ENCODE measurements at places on chromosomes 12 and 14.

DNA sequence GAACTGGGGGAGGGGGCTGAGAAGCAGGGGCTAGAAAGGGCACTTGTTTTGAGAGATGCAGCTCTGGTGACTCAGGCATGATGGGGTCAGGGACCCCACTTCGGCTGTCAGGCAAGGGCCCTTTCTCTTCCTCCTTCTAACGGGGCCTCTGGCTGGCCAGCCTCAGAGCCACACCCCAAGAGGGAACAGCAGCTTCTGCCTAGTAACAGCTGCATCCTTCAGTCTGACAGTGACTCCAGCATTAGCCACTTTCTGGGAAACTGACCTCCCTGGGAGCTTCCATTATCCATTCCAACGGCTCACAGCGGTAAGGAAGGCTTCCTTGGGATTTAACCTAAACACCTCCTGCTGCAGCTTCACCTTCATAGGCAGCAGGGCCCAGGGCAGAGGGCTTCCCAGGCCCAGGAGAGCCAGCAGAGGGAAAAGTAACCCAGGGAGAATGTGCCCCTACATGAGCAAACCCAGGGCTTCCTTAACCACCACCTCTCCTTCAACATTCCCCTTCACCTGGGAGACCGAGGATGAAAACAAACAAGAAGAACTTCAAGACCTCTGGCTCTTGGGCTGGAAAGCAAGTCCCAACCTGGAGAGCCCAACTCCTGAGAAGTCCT, 2.7 kb downstream of the NCKAP5L start:
- DNase-seq: no peak

DNA sequence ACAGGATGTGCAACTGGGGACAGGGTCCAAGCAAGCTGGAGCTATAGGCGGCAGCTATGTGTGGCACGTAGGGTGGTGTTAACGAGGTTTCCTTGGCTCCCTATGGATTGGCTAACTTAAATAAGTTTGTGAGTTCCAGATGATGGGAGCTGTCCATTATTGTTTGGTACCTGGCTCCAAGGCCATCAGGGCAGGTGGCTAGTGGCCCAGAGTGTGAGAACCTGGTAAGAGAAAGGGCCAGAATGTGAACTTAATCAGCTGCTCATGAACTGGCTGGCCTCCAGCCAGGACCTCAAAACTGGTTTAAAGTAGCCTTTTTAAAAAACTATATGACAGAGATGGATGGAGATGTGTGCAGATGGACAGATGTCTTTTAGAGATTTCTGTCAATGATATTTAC, 1.5 kb upstream of the BDKRB2 start:
- DNase-seq: no peak

GRCh38 chr12:124786061-124786964, 77.4 kb downstream of the SCARB1 start:
- DNase-seq: no peak

- DNase-seq: peak; percentile 99
These were observed 318.4 kb downstream of the RAD51B start for GRCh38 chr14:68137704-68138619.

GRCh38 chr12:12427568-12427967, 70.7 kb downstream of the BORCS5 start:
- no peak for DNase-seq

- no peak for DNase-seq
These were observed 235.9 kb downstream of the CHST11 start for GRCh38 chr12:104692557-104693218.

DNA sequence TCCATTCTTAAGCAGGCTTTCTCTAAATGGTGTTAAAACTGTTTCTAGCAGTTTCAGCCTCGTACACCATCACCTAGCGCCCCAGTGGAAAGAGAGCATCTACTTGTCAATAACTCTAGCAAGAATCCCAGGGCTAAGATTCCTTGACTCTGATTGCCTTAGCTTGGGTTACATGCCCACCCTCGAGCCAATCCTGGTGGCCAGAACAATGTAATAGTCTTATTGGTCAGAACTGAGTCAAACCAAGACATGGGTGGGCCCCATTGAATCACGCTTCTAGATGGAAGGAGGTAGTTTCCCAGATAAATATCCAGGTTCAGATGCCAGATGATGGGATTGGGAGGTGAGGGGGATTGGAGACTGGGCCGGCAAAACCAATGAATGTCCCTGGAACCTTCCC, 55.9 kb upstream of the MED13L start:
- DNase-seq: peak; percentile 74

GRCh38 chr12:98456576-98457573, 58.5 kb upstream of the TMPO start:
- DNase-seq: peak; percentile 91

GRCh38 chr12:132326646-132327045, 2.7 kb downstream of the GALNT9 start:
- DNase-seq: no peak

DNA sequence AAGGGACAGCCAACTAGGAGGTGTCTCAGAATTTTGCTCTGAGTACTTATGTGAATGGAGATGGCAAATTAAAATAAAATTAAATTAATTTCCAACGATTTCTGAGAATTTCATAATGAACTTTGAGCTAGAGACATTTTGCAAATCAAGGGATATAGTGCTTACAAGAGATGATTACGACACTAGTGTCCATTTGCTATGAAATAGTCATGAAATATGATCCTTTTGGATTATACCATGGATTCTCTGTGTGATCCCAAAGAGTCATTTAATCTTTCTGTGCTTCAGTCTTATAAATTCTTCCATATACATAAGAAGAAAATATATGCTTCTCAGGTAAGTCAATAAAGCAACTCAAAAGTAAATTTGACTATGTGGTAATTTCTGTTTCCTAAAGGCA, 240.6 kb downstream of the SLC25A21 start:
- DNase-seq: no peak

- no peak for DNase-seq
These were observed 1338.6 kb downstream of the FSCB start for GRCh38 chr14:43168371-43168925.

GRCh38 chr12:47100160-47100559, 20.4 kb upstream of the AMIGO2 start:
- DNase-seq: no peak

DNA sequence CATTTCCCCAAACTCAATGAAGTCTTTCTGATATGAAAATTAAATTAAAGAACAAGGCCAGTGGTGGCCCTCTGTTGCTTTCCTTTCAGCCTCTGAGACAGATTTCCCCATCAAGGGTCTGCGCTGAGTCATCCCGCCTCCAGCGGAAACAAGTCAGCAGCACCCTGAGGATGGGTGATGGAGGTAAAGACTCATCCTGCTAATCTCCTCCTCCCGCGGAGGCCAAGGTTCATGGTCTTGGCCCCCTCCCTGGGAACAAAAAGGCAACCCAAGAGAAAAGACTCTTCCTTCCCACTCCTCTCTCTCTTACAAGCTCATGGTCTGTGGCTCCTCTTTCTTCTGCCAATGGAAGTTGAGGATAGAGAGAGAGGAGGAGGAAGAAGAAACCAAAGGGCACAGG, 9.0 kb upstream of the NUMB start:
- peak; percentile 63 for DNase-seq

DNA sequence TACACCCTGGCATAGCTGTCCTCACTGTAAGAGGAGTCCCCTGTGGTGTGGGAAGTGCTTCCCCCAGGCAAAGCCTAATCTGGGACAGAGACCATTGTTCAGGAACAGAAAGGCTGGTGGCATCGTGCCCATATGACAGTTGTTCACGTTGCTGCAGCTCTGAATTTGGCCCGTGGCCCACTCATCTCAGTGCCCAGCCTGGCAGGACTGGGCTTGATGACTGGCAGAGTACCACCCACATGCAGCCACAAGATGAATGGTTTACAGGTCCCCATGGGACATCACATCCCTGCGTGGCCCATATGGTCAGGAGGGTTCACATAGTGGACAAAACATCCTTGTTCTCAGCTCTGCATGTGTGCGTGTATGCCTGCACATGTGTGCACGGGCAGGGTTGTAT, 17.5 kb downstream of the IQSEC3 start:
- DNase-seq: no peak

GRCh38 chr12:62701492-62701891, 233.5 kb downstream of the PPM1H start:
- DNase-seq: peak; percentile 86

GRCh38 chr12:80714055-80714454, 2.7 kb upstream of the MYF5 start:
- peak; percentile 88 for DNase-seq

DNA sequence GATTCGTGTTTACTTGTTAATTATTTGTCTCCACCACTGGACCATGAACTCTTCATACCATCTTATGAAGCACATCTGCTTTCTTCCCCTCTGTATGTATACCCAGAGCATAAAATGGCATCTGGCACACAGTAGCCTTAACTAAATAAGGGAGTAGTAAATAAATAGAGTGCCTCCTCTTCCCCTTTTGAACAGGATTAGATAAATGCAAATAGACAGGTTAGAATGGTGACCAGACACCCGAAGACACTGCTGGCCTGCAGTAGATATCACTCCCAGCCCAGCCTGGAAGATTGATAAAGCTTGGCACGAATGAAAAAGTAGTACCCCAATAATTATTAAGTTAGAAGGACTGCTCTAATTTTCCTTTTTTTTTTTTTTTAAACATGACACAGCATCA, 6.9 kb downstream of the GALNT4 start:
- DNase-seq: no peak

GRCh38 chr12:92362126-92362525, 216.5 kb upstream of the BTG1 start:
- no peak for DNase-seq

DNA sequence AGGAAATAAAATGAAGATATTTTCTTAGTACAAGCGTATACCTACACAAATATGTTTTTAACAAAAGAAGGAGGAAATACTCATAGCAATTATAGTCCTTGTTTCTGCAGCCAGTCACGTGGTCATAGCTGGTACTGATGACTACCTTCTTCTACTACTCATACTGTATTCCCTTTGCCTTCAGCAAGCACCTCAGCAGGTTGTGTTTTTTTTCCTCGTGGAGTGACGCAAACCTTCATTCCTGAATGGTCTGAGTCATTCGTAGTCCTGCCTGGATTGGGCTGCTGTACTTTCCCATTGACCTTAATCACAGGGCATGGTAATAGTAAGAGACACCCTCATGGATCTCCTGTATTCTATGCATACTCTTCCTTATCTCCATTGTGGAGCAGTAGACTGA, 25.7 kb upstream of the SLC16A7 start:
- DNase-seq: peak; percentile 73

DNA sequence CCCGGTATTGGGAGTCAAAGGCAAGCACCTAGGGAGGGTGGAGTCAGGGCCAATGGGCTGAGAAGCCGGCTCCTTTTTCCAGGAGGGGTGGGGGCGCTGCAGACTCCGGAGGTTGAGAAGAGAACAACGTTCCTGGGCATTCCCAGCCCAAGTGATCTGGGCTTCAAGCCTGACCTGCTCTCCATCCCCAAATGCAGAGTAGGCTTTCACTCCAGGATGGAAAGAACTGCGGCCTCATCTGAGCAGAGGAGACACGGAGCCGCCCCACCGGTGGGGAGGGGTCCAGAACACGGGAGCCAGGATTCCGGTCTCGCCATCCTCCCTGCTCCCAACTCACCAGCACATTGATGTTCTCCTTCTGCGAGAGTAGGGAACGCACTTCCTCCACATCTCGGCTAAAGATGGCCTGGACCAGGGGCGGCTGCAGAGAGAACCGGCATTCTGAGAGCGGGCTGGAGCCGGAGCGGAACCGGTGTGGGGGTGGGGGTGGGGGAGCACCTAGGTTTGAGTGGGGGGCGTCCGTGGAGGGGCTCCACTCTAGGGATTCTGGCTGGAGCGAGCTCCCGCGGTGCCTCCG, 605 bp downstream of the ANKRD52 start:
- DNase-seq: peak; percentile 88

DNA sequence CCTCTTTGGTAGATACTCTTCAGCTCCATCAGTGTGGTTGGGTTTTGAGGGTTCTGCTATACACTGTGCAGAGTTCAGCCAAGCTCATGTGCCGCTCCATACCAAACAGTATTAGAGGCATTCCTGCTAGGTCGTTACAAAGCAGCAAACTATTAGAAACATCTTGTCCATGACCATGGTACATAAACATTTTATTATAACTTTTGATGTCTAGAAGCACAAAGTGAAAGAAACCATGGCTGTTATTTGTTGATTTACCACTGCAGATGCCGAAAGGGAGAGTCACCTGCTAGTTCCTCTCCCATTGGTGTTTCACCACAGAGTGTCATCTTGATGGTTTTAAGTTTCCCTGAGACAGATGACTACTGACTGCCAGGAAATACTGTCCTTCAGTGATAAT, 242.0 kb downstream of the ADAMTS20 start:
- DNase-seq: no peak

DNA sequence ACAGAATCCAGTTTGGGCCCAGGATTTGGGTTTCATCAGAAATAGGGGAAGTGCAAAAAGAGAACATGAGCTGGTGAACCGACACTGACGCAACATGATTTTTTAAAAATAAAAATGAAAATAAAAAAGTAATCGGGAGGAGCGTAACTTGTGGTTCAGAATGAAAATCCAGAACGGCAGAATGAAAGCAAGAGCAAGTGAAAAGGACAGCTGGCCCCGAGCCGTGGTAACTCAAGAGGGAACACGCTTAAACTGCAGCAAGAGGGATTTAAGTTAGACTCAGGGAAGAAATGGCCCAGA, 1.6 kb downstream of the SLC6A12 start:
- DNase-seq: no peak

- DNase-seq: no peak
These were observed 92.9 kb downstream of the GCH1 start for GRCh38 chr14:54809767-54810166.

DNA sequence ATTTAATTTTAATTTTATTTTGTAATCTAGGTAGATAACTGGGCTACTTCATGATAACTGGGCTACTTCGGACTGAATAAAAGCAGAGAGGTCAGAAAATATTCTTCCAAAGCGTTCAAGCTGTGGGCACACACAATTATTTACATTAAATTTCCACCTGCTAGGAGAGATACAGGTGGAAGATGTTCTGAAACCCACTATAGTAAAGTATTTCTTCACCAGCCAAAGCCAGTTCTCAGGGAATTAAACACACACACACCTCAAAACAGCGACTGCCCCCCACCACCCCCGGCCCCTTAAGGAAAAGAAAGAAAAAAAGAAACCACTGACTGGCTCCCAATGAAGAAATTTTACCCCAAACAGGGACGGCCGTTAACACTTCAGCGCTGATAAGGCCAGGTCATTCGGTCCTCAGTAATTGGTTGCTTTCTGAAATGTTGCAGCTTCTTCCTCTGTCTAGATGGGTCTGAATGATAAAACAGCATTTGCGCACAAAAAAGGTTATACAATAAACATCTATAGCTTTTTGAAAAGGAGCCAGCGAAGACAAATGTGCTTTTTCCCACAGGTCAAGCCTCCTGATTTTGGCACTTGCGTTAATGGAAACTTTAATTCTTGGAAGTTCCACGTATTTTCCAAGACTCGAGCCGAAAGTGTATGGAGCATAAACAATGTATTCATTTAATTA, 771 bp upstream of the KCNJ8 start:
- no peak for DNase-seq

- no peak for DNase-seq
These were observed 29.6 kb downstream of the ZFHX2 start for GRCh38 chr14:23521785-23522640.

- no peak for DNase-seq
These were observed 43.2 kb downstream of the TTC6 start for GRCh38 chr14:37638599-37638998.

- DNase-seq: no peak
These were observed 149.2 kb downstream of the MSRB3 start for GRCh38 chr12:65427646-65428045.
